Fibroblast of skin of left quadriceps (primary cell): ENCODE measurements at places on chromosomes 13 and 19.

GRCh38 chr19:33683881-33684537 is 62.3 kb downstream of the CHST8 start:
- peak; percentile 6 for DNase-seq

DNA sequence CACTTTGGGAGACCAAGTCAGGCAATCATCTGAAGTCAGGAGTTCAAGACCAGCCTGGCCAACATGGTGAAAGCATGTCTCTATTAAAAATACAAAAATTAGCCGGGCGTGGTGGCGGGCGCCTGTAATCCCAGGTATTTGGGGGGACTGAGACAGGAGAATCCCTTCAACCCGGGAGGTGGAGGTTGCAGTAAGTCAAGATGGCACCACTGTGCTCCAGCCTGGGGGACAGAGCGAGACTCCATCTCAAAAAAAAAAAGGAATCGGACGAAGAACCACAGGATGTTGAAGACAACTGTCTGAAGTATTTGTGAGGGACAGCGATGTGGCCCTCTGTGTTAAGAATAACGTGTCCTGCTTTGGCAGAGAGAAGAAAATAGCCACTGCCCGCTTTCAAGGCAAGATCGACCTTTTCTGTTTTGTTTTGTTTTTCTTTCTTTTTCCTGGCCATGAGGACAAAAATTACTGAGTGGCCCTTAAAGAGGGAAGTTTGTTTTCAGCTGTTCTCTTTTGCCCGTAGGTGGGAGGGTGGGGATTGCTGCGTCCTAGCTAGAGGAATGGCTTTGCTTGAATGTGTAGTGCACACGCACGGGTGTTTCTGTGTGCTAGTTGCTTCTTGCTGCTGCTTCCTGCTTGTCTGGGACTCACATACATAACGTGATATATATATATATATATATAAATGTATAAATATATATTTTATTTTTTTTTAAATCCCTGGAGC is 6.2 kb upstream of the PRKCG start:
- DNase-seq: no peak

DNA sequence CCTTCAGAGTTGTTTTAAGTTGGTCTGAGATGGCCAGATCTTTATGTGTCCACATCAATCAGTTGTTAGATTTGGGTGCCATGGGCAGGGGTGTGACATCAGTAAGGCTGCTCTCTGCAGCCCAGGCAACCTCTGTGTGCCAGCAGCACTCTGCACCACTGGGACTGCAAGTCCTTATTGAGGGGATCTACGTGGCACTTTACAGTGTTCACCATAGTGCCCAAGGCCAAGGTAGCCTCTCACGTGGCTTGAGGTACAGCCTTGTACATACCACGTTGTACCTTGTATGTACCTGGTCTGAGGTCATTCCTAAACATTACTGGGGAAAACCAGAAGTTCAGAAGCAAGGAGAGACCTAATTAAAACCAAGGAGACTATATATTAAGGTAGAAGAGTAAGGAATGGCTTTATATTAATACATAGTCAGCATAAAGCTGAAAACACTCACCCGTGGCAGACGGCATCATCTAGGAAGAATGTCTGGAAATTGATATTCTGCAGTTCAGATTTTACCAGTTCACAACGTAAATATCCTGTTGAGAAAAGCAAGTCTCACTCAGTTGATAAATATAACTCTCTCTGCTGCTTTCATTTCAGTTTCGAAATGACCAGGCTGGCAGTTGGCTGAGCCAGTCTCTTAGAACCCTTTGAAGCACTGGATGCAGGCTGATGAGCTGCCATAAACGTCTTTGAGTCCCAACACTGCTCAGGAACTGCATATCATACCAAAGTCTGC is 128.8 kb downstream of the ZDHHC20 start:
- DNase-seq: no peak

DNA sequence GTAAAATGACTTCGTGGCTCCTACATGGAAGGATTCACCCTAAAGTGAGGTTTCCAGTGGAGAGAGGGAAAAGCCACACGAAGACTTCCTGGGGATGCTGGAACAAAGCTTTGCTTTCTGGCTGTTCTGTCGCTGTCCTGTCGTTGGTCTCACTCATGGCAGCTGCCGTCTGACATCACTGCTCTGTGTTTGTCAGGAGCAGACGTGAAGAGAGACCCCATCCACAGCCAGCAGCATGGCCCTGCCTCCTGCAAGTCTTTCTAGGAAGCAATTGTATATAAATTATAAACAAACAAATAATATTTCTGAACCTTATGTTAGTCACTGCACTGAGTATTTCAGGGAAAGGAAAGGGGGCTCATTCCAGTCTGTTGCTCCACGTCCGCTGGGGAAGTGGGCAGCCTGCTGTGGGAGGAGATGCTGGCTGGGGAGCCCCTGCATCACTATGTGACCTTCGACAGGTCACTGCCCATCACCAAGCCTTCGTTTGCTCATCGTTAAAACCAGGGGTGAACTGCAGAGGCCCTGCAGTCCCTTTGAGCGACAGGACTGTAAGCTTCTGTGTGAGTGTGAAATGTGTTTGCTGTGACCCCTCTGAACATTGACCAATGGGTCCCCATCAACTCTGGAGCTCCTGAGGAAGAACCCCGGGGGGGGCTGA is 151.0 kb downstream of the DCT start:
- no peak for DNase-seq

DNA sequence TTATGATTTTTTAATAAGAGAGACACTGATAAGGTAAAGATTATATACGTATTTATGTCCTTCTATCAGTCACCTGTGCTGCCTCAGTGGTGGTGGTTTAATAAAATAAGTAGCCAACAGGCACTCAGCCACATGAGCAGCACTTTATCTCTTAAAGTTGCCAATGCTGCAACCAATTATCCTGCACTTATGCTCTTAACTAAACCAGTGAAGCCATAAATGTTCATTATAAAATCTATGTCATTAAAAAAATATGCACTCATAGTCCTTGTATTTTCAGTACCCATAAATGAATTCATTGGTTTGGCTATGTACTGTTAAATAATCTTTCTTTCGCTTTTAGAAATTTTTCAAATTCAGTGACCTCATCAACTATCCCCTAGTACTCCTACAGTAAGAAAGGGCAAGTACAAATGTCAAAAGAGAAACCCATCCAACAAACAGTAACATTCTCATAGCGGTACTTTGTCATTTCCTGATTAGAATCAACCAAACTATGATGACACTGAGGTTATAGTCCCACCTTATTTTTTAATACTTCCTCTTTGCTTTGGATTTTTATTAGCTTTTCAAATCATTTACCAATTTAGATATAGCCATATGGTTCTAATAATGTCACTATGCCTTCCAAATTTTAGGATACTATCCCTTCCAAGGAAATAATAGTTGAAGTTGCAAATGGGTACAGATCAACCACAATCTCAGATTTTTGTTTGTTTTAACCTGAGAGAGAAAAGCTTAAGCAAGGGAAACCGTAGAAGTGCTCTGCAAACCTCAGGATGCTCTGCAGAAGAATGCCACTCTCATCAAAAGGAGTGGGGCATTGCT is 190.9 kb downstream of the KLF12 start:
- DNase-seq: no peak

DNA sequence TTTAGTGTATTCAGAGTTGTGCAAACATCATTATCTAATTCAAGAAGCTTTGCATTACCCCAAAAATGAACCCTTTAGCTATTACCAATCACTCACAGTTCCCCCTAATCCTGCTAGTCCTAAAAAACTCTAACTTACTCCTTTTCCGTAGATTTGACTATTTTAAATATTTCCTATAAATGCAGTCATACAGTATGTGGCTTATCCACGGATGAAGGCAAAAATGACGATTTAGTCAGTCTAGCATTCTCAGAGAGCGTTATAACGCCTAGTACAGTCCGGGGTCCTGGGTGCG is 587 bp upstream of the ZNF383 start:
- DNase-seq: no peak

DNA sequence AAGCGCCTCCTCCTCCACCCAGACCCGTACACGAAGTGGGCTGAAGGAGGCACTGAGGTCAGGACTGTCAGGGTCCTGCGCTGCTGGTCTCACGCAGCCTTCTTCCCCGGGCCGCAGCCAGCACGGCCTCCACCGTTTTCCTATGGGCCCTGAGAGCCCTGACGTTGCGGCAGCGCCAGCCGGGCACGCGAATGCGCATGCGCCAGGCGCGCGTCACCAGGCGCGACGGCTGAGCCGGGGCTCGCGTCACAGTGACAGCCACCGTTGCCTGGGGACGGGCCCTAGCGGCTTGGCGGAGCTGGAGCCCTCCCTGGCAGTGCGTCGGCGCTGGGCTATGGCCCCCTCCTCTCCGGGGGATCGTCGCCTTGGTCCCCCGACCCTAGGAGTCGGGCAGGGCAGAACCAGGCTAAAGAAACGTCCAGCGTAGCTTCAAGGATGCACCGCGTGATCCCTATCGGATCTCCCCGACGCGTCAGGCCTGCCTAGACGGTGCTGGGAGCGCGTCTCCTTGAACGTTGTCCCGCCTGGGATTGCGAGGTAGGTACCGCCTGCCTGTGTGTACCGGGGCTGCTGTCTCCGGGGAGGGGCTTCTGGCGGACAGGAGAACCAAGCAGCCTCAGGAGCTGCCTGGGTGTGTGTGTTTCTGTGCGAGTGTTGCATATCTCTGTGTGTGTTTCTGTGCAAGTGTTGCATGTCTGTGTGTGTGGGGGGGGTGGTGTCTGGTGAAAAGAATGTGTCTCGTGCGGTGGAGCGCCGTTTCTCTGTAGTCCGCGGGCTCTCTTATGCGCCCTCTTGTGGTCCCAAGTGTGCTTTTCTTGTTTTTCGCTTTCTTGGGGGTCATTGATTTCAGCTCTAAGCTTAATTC is 43.2 kb downstream of the ZNF571 start:
- DNase-seq: peak; percentile 55
